ENCODE measurements at places on chromosomes 12 and 14.

DNA sequence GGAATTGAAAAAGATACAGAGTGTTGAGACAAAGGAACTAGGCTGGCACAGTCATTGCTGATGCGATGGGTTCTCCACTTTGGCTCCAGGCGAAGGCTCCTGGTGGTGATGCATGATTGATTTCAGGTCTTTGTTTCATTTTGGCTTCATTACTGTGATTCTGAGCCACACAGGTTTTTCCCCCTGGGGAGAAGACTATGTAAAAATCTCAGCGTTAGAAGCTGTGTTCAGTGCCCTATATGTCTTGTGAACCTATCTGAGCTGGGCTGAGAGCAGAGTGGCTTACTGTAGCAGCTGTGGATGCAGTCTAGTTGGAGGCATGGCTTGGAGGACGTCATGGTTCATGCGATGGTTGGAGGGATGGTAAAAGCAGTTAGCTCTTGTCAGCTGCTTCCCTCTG lies 54.0 kb downstream of the GPATCH2L start:
- DNase-seq, result no peak

- no peak for DNase-seq
These were observed 115.3 kb upstream of the NAP1L1 start for GRCh38 chr12:76199808-76200207.

GRCh38 chr12:5437182-5437583 lies 5.3 kb downstream of the NTF3 start:
- DNase-seq, result no peak

GRCh38 chr12:66832997-66833396 lies 154.1 kb upstream of the GRIP1 start:
- DNase-seq, result no peak

DNA sequence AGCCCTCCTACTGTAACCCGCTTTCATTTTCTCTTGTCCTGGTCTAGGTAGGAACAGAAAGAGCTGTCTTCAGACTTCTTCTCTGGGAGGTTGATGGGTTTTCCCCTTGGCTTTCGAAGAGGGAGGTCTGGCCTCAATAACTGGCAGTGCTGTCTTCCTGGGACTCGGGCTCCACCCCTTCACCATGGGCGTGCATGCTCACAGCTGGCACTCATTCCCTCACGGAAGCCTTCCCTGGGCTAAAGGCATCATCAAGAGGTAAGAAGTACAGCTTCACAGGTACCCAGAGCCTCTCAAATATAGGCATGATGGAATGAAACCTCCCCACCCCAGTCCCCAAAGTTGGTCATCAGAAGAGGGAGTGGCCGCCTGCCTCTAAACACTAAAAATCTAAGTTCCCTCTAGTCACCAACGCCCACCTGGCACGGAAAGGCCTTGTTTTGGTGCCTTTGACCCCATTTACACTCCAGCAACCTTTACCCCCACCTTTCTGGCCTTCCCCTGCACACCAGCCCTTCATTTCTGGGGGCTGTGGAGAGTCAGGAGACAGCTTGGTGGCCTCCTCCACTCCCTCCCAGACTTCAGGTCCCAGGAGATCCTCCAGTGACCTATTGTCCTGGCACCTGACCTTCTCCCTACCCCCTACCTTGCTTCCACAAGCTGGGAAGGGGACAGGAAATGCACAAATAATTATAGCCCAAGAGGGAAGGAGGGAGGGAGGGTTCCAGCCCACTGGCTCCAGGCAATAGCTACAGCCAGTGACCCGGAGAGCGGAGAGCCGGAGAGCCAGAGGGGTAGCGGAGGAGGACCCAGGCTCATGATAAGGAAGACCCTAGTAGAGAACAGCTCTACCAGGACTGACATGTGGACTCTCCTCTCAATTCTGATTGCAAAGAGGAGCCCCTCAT lies 2.8 kb downstream of the RAPGEF3 start:
- no peak for DNase-seq
